ENCODE measurements at places on chromosomes 6 and 20.

- DNase-seq, result no peak
These were observed 236.5 kb upstream of the FOXQ1 start for GRCh38 chr6:1075444-1075843.

GRCh38 chr6:167501831-167502385 lies 177.0 kb downstream of the TTLL2 start:
- DNase-seq, result no peak

DNA sequence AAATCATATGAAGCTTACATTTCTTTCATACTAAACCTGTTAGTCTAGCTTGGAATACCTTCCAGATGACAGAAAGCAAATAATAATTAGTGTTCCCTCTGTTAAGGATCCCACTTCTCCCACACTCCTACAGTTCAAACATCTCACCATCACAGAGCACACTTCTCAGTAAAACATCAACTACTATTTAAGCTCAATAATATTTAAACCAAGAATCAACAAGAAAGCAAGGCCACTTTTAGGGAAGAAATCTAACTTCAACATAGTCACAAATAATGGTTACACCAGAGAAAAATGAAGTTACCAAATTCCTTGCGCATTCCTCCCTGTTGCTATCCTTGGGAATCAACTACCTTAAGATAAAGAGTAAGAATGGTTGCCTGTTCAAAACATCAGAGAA lies 1.6 kb downstream of the SNX14 start:
- DNase-seq, result no peak

GRCh38 chr6:16767765-16768476 lies 6.7 kb upstream of the ATXN1 start:
- no peak for DNase-seq

DNA sequence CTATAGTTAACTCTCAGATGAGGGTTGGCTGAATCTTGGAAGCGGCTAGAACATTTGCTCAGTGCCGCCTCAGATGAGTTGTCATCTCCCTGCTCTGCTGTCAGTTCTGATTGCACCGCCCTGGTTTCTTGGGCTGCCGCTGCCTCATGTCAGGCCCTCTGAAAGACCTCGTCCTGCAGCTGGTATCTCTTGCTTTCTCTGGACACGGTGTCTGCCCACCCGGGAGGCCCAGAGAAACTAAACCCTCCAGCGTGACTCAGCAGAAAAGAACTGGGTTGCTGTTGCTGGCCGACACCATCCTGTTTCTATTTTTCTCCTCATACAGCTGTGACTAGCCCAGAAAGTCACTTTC lies 355.4 kb downstream of the CD83 start:
- no peak for DNase-seq

GRCh38 chr6:167855825-167856425 lies 29.2 kb downstream of the AFDN start:
- no peak for DNase-seq

DNA sequence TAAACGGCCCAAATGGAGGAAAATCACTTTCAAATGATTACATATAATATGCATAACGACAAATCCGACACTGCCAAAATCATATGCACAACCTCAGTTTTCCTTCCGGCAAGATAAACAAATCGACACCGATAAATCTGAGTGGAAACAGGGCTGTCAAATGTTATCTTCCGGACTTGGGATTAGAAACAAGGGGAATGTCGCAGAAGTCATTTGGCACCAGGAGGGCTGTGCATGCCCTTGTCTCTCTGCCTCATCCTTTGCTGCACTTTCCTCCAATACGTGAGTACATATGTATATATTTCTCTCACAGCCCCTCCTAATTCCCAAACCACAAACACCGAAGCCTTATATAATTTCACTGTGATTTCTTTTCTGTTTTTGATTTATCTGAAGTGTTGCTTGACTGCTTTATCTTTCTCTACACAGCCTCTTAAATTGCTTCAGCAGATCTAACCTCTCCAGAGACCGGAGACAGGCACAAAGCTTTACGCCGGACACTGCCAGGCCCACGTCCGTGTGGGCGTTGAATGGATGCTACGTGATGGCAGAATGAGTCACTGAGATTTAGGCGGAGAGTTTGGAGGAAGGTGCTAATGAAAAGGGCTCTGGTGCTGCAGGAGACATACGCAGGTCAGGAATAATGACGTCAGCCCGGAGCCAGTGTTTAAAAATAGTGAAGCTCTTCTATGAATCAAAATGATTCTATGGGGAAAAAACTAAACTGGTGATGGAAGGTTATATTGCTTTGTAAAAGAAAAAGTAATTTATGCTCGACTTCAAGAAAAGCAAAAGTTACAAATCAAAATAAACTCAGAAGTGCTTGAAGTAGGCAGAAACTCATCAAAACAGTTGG lies 21.0 kb upstream of the PRELID3B start:
- DNase-seq, result no peak

DNA sequence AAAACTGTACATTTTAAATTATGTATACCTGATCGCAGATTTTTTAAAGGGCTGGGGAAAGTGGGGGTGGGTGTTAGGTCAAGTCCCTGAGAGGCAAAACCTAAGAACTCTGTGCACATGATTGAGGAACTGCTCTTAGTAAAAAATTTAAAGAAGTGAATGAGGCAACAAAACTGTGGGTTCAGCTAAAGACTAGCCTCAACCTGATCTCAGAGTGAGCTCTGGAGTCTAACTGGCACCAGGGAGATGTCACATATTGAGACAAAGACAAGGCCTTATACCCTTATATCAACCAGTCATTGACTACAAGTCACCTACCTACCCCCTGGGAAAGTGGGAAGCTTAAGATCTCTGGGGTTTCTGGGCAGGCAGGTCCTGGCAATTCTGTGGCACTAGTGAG lies 27.4 kb upstream of the RUNX2 start:
- DNase-seq, result no peak

DNA sequence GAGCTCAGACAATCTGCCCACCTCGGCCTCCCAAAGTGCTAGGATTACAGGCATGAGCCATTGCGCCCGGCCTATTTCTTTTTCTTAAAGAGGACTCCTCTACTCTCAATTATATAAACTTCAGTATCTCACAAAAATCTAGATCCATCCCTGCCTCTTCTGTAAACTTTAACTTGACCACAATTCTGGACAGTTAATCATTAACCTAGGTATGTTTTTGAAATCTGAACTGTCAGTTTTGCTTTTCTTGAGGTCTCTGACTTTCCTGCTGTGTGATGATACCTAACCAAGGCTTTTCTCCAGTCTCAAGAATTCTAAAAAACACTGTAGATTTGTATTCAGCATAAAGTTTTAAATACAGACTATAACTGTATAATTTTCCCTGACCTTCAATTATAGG lies 388.2 kb upstream of the SYNCRIP start:
- no peak for DNase-seq

GRCh38 chr6:137804637-137805036 lies 62.4 kb upstream of the TNFAIP3 start:
- no peak for DNase-seq

- no peak for DNase-seq
These were observed 73.5 kb downstream of the EYS start for GRCh38 chr6:65633501-65633900.

DNA sequence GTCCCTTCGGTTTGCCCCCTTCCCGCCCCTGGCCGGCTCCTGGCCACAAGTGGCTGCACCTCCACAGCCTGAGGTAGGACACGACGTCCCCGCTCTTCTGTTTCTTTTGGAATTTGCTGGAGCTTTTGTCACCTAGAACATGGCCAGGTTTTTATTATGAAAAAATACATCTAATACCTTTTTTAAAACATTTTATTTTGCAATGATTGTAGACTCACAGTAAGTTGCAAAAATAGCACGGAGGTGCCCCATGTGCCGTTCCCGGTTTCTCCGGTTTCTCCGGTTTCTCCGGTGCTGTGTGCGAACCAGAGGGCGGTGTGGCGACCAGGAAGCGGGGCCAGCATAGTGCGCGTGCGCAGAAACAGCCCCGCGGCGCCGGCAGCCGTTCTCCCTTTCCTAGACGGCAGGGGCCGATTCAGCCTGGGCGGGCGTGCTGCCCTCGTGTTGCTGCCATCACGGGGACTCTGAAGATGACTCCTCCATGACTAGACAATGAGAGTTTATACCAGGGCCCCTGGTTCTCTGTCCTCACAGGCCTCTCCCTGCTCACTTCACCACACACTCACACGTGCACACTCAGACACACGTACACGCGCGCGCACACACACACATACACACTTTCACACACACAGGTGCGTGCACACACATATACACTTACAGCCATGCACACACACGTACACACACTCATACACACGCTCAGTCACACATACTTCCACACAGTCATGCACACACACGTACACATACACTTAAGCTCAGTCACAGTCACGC lies 102.1 kb downstream of the TMEM242 start:
- DNase-seq, result peak; percentile 74

DNA sequence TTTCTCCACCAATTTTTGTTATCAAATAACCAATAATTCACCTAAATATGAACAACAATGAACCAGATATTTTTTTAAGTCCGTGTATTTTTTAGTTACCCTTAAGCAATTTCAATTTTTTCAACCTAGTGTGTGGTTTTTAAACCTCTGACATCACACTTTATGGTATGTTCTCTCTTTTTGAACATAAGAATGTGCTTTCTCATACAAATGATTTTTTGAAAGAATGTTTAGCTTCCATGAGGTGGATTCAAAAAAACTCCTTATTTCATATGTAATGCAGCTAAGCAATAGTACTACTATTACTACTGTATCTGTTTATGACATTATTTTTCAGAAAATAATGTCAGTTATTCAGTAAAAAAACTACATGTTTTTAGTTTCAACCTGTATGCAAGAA lies 19.4 kb upstream of the MEI4 start:
- no peak for DNase-seq

GRCh38 chr20:23628402-23629016 lies 9.2 kb downstream of the CST3 start:
- no peak for DNase-seq

- no peak for DNase-seq
These were observed 46.8 kb downstream of the PLN start for GRCh38 chr6:118594877-118595276.

GRCh38 chr20:20759132-20759531 lies 46.7 kb upstream of the RALGAPA2 start:
- DNase-seq, result no peak

DNA sequence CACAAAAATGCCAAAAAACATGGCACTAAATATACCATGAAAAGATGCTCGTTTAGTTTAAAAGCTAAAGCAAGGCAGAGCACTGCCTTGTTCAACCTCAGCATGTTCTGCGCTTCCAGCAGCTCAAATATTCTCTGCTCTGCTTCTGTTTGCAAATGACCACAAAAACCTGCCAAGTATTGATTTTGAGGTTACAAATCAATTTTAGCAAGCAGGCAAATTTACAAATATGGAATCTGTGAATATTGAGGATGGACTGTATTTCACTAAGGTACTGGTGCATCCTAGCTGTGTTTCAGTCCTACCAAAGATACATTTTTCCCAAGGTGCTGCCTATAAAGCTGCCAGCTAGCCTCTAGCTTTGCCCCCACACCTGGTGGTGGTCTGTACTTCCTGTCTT lies 449.9 kb downstream of the PREX1 start:
- no peak for DNase-seq

DNA sequence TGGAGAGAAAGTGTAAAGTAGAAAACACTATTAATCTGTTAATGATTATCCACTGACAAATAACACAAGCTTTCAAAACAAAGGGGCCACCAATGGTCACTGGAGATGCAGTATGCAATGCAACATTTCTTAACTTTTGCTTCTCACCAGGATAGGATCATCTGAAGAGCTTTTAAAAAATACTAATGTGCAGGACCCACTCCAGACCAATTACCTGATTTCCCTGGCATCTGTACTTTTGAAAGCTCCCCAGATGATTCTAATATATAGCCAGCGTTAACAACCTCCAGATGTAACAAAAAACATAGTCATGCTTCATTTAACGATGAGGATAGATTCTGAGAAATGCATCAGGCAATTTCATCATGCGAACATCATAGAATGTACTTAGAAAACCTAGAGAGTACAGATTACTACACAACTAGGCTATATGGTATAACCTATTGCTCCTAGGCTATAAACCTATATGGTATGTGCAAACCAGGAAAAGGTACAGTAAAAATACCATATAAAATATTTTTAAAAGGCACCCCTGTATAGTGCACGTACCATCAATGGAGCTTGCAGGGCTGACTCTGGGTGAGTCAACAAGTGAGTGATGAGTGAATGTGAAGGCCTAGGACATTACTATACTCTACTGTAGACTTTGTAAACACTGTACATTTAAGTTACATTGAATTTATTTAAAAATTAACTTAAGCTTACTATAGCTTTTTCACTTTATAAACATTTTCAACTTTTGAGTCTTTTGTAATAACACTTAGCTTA lies 69.2 kb downstream of the ATG5 start:
- DNase-seq, result no peak

GRCh38 chr6:16104624-16105433 lies 24.1 kb upstream of the MYLIP start:
- DNase-seq, result peak; percentile 40

GRCh38 chr6:115783402-115784061 lies 277.2 kb downstream of the FRK start:
- no peak for DNase-seq

- no peak for DNase-seq
These were observed 102.5 kb downstream of the PRL start for GRCh38 chr6:22194188-22194921.

- no peak for DNase-seq
These were observed 85.7 kb downstream of the RFPL4B start for GRCh38 chr6:112432853-112433252.

DNA sequence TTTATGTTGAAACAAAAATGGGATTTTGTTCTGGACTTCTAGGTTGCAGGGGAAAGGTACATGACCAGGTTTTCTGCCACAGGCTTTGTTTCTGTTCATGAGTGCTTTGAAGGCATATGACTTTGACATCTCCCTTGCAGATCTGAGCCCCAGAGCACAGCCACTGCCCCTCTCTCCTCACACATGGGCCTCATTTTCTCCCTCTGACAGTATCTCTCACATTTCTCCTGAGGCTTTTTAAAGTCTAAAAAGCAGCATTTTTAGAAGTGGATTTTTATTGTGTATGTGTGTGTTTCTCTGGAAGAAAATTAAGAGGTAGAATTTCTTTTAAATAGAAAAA lies 49.9 kb upstream of the LTV1 start:
- no peak for DNase-seq

GRCh38 chr6:1372690-1373089 lies 16.7 kb upstream of the FOXF2 start:
- DNase-seq, result no peak

- DNase-seq, result no peak
These were observed 100.7 kb upstream of the STMND1 start for GRCh38 chr6:17001188-17001587.

GRCh38 chr20:39289316-39289715 lies 327.2 kb downstream of the DHX35 start:
- DNase-seq, result no peak

DNA sequence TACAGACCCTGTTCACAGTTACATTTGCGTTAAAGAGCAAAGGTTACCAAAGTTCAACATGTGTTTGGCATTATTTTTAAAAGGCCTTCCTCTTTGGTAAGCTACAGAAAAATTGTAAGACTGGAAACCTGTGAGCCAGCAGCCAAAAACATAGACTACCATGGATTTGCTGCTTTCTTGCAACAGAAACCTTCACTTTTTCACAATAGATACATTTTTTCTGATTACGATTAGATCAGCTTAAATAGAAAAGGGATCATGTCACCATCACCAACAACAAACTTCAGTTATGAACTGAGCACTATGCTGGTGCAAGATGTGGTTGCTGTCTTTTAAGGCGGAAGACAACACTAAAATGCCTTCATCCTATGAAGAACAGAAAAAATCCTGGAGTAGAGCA lies 112.3 kb upstream of the MARCKS start:
- DNase-seq, result no peak

All from glutamatergic neuron (in vitro differentiated cells).